ENCODE measurements at places on chromosomes 5 and 9. TPM values are rescaled to one million over a fixed set of nuclear protein-coding genes. Genes with fewer than 3 reads are reported as not detected.
A peak's percentile ranks its signal among the peaks of the same experiment; 100 is the strongest.

GRCh38 chr5:133914434-133914833 is 54.0 kb downstream of the C5orf15 start:
- no peaks in the 10 kb centered on the region for H3K4me1 ChIP-seq
- H3K4me3 ChIP-seq, result no peak overlapping the region
- no peaks in the 10 kb centered on the region for H3K36me3 ChIP-seq
- no peaks in the 10 kb centered on the region for H3K27me3 ChIP-seq
- DNase-seq, result no peak
- no peak overlapping the region for H3K27ac ChIP-seq

- no peak for DNase-seq
- no peaks in the 10 kb centered on the region for H3K36me3 ChIP-seq
- H3K4me1 ChIP-seq, result no peaks in the 10 kb centered on the region
These were observed 13.4 kb upstream of the AFF4 start for GRCh38 chr5:132976852-132977251.

THG1L gene
- 11.8 TPM for total RNA-seq

OR13C9 gene
- total RNA-seq, result not detected

DNA sequence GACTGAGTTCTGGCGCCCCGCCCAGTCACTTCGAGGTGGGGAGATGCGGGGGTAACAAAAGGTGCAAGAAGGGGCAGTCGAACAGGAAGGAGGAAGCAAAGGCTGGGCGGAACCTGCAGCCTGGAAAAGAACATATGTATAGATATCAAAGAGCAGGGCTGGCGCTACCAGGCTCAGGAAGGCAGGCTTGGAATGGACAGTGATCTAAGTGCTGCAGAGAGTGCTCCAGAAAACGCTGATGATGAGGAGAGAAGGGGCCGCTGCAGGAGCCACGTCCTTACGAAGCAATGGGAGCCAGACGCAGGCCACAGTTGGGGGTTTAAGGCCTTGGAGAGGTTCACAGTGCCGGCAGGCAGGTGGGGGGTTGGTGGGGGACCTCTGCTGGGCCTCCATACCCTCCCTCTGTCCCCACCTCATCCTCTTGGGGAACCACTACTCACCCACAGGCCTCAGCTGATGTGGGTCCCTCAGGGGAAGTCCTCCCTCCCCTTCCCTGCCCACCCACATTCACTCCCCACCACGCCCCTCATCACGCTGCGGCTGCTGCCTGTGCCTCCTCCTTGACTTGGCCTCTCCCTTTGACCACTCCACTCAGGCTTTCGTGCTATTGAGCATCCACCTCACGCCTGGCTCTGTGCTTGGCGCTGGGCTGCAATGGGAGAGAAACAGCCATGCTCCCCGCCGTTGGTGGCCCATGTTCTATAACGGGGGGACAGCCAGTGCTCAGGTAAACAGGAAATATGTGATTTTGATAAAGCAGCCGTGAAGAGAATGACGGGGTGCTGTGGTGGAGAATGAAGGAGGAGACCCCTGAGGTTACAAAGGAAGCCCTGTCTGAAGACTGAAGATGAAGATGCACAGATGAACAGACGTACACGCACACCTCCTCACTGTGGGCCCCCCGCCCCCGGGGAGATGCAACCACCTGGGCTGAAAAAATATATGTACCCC is 40.5 kb upstream of the RPL26L1 start:
- no peaks in the 10 kb centered on the region for H3K4me1 ChIP-seq
- peaks cover 4% of the 10 kb centered on the region for H3K36me3 ChIP-seq
- no peak for DNase-seq
- H3K27ac ChIP-seq, result no peak overlapping the region
- no peaks in the 10 kb centered on the region for H3K27me3 ChIP-seq

ACOT12 gene
- not detected for total RNA-seq

- peaks cover 24% of the 10 kb centered on the region for H3K27me3 ChIP-seq
- no peak overlapping the region for H3K4me3 ChIP-seq
- no peak overlapping the region for H3K27ac ChIP-seq
- H3K4me1 ChIP-seq, result peaks cover 14% of the 10 kb centered on the region
- no peaks in the 10 kb centered on the region for H3K36me3 ChIP-seq
- DNase-seq, result no peak
These were observed 45.1 kb upstream of the HAND1 start for GRCh38 chr5:154523104-154523503.

- H3K27ac ChIP-seq, result no peak overlapping the region
- H3K4me1 ChIP-seq, result no peaks in the 10 kb centered on the region
- no peaks in the 10 kb centered on the region for H3K27me3 ChIP-seq
- no peak for DNase-seq
These were observed 648.7 kb downstream of the IRX1 start for GRCh38 chr5:4244306-4244705.

CATSPER3 gene
- total RNA-seq, result 0.74 TPM

INSYN2B gene
- total RNA-seq, result 4.4 TPM

- no peak overlapping the region for H3K4me3 ChIP-seq
- H3K4me1 ChIP-seq, result no peaks in the 10 kb centered on the region
- H3K27me3 ChIP-seq, result no peaks in the 10 kb centered on the region
- H3K36me3 ChIP-seq, result no peaks in the 10 kb centered on the region
- DNase-seq, result no peak
These were observed 65.3 kb downstream of the CDH12 start for GRCh38 chr5:22787807-22788206.

DNA sequence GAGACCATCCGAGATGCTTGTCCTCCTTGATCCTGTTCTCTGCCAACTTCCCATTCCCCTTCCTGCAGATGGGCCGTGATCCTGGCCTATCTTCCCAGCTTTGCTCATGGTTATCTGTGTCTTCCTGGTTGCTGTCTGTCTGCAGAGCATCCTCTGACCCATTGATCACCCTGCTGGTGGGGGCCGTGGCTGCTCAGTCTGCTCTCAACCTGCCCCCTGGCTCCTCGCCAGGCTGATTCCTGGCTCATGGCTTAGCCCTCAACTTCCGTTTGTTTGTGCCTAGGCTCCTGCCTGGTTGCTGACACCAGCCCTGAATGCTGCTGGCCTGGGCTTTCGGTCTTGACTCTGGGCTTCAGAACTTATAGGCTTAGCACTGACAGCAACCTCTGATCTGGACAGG is 67.1 kb upstream of the SMIM15 start:
- no peaks in the 10 kb centered on the region for H3K36me3 ChIP-seq
- H3K27ac ChIP-seq, result no peak overlapping the region
- no peaks in the 10 kb centered on the region for H3K4me1 ChIP-seq

- H3K4me3 ChIP-seq, result no peak overlapping the region
- DNase-seq, result peak; percentile 67
- H3K4me1 ChIP-seq, result peaks cover 26% of the 10 kb centered on the region
- H3K27ac ChIP-seq, result peak overlapping the region; percentile 60
- H3K36me3 ChIP-seq, result no peaks in the 10 kb centered on the region
These were observed 25.1 kb downstream of the PARP8 start for GRCh38 chr5:50691399-50692016.

DNA sequence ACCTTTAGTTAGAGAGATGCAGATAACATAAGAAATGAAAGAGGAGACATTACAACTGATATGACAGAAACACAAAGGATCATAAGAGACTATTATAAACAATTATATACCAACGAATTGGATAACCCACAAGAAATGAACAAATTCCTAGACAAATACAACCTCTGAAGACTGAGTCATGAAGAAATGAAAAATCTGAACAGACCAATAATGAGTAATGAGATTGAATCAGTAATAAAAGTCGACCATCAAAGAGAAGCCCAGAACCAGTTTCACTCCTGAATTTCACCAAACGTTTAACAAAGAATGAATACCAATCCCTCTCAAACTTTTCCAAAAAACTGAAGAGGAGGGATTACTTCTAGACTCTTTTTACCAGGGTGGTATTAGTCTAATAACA is 50.5 kb upstream of the PCAT7 start:
- H3K4me1 ChIP-seq, result no peaks in the 10 kb centered on the region
- no peak overlapping the region for H3K27ac ChIP-seq
- DNase-seq, result no peak
- no peaks in the 10 kb centered on the region for H3K36me3 ChIP-seq

DNA sequence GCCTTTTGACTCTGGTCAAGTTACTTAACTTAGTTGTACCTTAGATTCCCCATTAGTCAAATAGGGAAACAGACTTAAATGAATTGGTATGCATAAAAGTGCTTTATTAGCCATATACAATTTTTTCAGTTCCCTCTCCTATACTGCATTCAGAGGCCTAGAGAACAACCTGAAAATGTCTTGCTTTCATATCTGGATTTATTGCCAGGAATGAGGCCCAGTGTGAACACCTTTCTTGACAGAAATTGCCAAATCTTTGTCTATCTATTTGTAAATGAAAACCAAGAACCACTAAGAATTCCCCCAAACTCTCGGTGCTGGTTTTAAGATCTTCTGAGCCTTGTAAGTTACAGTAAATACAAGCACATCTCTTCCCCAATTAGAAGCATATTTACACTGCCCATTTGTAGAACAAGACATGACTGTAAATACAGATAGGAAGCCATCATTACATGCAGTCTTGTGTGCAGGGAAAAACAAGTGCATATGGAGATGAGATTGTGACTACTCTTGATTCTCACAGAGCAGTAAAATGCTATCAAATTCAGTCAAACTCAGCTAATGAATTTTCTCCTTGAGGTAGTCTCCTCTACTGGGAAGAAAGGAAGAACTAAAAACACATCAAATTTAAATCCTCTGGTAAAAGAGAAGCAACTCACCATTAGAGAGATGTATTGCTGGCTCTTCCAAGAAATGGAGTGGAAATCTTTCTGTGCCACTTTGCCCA is 5.2 kb upstream of the FAM13B start:
- H3K27me3 ChIP-seq, result no peaks in the 10 kb centered on the region
- no peak overlapping the region for H3K4me3 ChIP-seq
- H3K4me1 ChIP-seq, result peaks cover 10% of the 10 kb centered on the region
- no peaks in the 10 kb centered on the region for H3K36me3 ChIP-seq
- no peak overlapping the region for H3K27ac ChIP-seq

DNA sequence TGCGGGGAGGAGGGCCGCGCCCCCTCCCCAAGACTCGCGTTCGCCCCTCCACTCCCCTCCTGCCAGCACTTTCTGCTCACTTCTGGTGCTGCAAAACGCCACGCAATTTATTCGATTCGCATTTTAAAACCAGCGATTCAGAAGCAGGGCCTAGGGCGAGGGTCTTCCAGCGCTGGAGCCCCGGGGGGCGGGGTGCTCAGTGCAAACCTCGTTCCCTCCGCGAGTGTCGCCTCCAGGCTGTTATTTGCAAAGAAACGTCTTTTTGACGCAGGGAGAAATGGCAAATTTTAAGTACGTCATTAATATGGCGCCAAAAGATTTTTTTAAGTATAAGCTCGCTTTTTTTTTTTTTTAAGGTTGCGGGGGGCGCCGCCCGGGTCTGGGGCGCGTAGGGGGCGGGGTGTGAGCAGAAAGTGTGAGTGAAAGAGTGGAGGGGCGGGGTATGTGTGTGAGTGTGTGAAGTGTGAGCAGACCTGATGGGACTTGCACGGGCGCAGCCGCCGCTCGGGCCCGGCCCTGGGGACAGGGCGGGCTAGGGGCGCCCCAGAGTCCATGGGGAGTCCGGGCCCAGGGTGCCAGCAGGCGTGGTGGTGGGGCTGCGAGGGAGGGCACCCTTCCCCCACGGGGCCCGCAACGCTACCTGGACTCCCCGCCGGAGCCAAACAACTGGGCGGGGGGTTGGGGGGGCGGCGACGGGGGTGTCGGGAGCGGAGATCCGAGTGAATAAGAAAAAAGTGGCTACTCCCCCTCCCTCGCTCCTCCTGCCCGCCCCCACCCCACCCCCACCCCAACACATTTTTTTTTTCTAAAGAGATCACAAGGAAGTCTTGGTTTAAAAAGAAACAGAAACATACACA is at the start of gene JADE2:
Gene JADE2, plus strand, starts transcription at position 845 of the 857 bp plus-strand sequence. CDS start 10,188 bp downstream, outside the sequence.
- H3K4me3 ChIP-seq, result peak within 1 kb of the TSS; percentile 79
- peak within 1 kb of the TSS; percentile 100 for H3K27ac ChIP-seq
- H3K4me1 ChIP-seq, result peaks cover 36% of the 10 kb centered on the region

- H3K4me1 ChIP-seq, result peaks cover 35% of the 10 kb centered on the region
- no peaks in the 10 kb centered on the region for H3K36me3 ChIP-seq
- peak; percentile 91 for DNase-seq
- no peak overlapping the region for H3K4me3 ChIP-seq
- H3K27me3 ChIP-seq, result no peaks in the 10 kb centered on the region
These were observed 671.4 kb downstream of the NR2F1-AS1 start for GRCh38 chr5:92909602-92909962.

DNA sequence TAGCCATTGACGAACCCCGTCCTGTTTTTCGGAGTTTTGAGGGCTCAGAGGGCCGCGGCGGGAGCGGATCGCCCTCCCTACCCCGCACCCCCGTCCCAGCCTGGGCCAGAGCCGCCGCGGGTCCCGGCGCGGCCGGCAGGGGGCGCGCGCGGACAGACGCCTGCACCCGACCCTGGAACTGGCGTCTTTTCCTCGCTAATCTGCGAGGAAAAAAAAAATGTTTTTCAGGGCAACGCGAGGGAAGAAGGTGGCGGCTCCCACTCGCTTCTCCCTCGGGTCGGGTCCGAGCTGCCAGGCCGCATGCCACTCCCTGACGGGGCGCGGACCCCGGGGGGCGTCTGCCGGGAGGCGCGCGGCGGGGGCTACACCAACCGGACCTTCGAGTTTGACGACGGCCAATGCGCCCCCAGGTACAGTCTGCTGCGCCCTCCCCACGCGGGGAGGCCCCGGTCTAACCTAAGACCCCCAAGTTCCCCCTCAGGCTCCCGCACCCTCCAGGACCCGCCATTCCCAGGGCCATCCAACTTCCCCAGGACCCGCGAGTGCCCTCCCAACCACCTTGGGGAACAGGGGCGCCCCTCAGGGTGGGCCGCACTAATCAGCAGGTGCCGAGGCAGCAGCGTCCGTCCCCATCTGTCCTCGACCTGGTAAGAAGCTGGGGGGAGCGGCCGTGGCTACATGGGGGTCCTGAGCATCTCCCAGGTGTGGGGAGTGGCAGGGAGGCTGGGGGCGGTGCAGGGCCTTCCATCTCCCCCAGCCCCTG is at the start of gene KCNT1:
Gene KCNT1, plus strand, starts transcription at position 227 of the 763 bp plus-strand sequence. Its CDS starts 74 bp downstream, at position 301.
- peak within 1 kb of the TSS; percentile 53 for H3K4me3 ChIP-seq
- peak; percentile 71 for DNase-seq
- H3K36me3 ChIP-seq, result no peaks in the 10 kb centered on the region
- H3K4me1 ChIP-seq, result no peaks in the 10 kb centered on the region
- H3K27ac ChIP-seq, result no peak within 1 kb of the TSS

DNA sequence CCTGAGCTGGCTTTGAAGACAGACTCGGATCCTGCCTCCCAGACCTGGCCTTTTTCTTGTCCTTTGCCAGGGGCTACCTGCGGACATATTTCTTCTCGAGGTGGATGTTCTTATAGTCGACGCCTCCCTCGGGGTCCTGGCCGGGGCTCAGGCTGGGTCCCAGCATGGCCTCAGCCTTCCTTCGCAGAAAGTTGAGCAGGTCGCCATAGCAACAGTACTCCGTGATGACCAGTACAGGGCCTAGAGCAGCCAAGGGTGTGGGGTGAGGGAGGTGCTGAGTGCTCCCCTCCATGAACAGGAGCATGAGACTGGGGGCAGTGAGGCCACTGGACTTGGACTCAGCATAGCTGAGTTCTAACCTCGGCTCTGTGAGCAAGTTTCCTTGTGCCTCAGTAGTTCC is 26.7 kb downstream of the CSF1R start:
- H3K4me3 ChIP-seq, result no peak overlapping the region
- H3K27me3 ChIP-seq, result no peaks in the 10 kb centered on the region
- DNase-seq, result peak; percentile 13
- H3K36me3 ChIP-seq, result no peaks in the 10 kb centered on the region
- H3K27ac ChIP-seq, result no peak overlapping the region
- peaks cover 8% of the 10 kb centered on the region for H3K4me1 ChIP-seq

DNA sequence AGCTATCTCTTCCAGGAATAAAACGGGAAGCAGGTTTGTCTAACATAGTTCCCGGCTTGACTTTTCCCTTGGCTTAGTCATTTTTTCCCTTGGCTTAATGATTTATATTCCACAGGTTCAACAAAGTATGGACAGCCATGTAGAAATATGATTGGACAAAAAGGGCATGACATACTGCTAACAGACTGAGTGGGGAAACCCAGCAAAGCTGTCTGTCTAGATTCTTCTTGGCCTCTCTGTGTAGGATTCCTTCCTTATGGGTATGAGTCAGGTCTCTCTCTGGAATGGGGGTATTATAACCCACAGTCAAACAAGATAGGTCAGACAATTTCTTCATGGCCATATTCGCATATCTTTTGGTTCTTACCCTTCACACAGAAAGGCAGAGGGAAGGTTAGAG is 5.7 kb upstream of the MTAP start:
- no peaks in the 10 kb centered on the region for H3K36me3 ChIP-seq
- H3K4me1 ChIP-seq, result no peaks in the 10 kb centered on the region
- H3K27ac ChIP-seq, result no peak overlapping the region
